ENCODE measurements at places on chromosomes 3 and 15. TPM values are rescaled to one million over a fixed set of nuclear protein-coding genes. Genes with fewer than 3 reads are reported as not detected.

Gene KNSTRN
- polyA plus RNA-seq: 20.3 TPM

Gene FAM107A
- not detected for polyA plus RNA-seq

Gene RFT1
- polyA plus RNA-seq: 21.0 TPM

Gene B3GNT5
- polyA plus RNA-seq: not detected

Gene BCL2A1
- 0.21 TPM for polyA plus RNA-seq

Gene TNFSF10
- polyA plus RNA-seq: 9.9 TPM
